Fibroblast of skin of left biceps (primary cell): ENCODE measurements at places on chromosomes 5 and 9.

GRCh38 chr5:149681252-149681651 is 48.9 kb upstream of the PPARGC1B start:
- DNase-seq, result no peak

DNA sequence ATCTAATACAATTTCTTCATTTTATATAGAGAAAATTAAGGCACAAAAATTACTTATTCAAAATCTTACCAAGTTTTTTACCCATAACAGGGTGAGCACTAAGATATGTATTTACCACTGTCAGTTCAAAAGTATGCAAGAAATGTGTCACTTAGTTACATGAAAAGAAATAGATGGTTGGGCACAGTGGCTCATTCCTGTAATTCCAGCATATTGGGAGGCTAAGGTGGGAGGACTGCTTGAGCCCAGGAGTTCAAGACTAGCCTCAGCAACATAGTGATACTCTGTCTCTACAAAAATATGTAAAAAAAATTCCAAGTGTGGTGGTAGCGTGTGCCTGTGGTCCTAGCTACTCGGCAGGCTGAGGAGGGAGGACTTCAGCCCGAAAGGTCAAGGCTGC is 19.4 kb downstream of the YIPF5 start:
- peak; percentile 9 for DNase-seq

DNA sequence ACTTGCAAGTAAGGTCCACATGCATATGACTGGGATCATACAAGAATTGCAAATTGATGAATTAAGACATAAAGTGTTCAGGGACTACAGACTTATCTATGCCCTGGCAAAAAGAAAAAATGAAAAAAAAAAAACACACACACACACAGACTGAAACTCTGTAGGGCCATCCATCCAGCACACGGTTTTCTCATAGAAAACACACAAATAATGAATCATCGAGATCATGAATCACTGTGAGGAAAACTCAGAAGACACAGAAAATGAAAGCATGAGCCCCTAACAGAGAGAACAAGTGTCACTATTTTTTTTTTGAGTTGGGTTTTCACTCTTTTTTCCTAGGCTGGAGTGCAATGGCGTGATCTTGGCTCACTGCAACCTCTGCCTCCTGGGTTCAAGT is 185.2 kb downstream of the IRX2 start:
- no peak for DNase-seq

- no peak for DNase-seq
Observed at GRCh38 chr9:128771094-128771721, 519 bp downstream of the ZER1 start.

DNA sequence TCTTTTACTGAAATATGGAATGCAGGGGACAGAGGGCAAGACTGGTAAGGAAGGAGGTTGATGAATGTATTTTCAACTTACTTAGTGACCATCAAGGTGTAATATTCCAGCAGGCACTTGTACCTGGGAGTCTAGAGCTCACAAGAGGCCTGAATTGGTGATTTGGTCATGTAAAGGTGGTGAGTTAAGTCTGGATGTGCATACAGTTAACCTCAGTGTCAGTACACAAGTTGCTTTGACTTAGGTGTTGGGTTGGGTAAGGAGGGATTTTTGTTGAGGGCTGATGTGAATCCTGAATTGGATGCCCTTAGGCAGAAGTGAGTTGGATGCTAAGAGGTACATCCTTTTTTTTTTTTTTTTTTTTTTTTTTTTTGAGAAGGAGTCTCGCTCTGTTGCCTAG is 7.4 kb downstream of the SREK1 start:
- DNase-seq, result no peak

DNA sequence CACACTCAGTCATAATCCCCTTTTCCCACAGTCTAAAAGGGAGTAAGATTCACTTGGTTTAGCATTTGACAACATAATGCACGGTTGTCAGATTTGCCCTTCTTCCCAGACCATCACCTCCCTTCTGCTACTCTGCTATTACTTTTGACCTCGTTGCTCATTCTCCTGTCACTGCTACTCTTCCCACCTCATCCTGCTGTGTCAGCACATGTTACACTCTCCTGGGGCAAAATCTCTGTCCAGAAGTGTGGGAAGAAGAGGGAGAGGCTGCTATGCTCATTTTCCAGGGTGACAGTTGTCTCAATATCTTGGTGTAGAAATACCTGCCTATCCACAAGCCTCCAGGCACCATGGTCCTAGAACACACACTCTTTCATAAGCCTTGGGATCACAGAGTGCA is 449.9 kb upstream of the PIK3R1 start:
- no peak for DNase-seq

- no peak for DNase-seq
Observed at GRCh38 chr9:99309141-99309939, 87.3 kb downstream of the SEC61B start.

- no peak for DNase-seq
Observed at GRCh38 chr9:109619310-109619709, 121.2 kb upstream of the PTPN3 start.

GRCh38 chr9:136665111-136665703 is 2.5 kb downstream of the EGFL7 start:
- DNase-seq, result no peak

GRCh38 chr5:79200573-79201183 is 35.3 kb upstream of the JMY start:
- no peak for DNase-seq

DNA sequence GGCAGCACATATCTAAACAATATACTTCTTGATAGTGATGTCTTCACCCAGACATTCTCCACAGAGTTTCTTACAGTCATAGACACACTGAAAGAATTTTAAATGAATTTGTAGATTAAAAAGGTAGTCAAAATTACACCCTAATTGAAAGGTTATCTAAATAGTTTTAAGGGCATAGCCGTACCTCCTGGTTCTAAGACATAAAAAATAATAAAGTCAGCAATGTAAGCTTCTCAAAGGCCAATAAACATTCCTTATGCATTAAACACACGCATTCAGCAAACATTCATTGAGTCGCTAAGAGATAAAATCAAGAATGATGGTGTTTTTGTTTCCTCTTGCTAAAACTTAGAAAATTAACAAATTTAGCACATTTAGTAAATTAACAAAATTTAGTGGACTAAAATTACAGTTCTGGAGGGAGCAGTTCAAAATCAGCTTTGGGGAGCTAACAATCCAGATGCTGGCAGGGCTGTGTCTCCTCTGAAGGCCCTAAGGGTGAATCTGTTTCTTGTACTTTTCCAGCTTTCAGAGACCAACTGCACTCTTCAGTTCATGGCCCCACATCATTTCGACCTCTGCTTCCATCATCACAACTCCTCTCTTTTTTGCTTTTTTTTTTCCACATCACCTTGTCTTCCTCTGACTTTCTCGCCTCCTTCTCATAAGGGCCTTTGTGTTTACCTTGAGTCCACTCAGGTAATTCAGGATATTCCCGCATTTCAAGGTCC is 516.5 kb downstream of the DNAH5 start:
- DNase-seq, result no peak

DNA sequence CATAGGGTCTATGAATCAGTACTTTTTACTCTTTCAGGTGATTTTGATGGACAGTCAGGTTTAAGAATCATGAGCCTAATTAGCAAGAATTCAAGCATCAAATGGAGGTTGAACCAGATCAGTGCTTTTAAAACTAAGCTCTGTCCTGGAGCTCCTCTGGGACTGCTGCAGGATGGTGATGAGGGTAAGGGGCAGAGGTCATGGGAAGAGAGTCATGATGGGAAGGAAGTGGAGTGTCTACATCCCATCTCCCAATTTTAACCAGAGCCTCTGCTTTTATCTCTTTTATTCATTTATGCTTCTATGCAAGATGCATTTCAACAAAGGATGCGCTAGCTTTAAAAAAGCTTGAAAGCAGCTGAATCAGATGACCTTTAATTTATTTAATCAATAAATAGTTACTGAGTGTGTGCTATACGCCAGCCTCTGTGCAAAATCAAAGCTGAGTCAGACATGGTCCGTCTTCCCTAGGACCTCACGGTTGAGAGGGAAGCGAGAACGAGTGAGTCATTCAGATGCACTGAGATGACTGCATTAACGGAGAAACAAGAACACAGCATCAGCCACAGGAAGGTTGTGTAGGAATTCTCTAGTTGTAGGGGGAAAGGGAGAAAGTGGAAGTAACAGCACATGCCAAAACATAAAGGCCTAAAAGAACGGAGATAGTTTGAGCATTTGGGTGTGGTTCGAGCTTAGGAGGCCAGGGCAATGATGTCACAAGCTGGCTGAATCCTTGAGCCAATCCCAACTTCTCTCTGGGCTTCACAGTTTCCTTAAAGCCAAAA is 441.6 kb upstream of the BRINP1 start:
- no peak for DNase-seq

GRCh38 chr5:154487541-154487940 is 9.5 kb upstream of the HAND1 start:
- no peak for DNase-seq

DNA sequence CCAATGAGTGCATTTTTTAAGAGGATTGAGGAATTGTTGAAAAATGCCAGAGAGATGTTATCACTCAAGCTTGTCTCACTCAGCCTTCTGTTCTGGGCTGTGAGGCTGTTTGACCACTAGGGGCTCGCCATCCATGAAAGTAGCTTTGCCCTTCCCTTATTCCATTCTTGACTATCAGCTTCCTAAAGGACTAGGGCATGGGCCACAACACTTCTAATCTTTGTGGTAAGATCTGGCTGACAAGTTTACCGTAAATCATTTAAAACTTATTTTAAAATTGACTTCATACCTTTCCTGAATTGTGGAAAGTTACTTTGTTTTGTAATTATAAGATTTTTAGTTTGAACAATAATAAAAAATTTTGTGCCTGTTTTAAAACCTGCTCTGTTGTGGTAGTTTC is 49.5 kb downstream of the TJP2 start:
- peak; percentile 36 for DNase-seq

DNA sequence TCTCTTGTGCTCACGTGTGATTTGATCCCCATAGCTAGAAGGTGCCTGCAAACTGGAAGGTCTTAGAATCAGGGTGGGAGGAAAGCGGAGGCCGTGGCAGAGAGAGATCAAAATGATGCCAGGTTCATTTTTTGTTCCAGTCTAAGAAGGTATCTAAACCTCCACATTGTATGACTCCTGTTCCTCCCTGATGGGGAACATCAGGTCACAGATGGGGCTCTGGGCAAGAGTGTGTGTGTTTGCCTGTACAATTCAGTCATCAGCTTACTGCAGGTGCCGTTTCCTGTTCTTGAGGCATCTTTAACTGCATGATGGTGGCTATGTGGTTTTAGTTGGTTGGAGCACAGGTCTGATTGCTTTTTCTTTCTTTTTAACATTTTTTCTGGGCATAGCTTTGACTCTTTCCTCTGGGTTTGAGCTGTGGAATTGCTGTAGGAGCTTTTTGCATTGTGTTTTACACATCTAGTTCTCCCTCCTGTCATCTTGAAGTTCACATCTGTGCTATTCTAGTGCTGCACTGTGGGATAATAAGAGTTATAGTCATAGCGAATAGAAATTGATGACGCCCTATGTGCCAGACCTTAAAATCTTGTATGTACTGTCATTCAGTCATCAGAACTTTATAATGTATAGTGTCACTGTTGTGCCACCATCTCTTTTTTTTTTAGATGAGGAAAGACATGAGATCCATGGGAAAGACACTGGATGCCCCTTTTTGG is 30.8 kb downstream of the ARHGAP26 start:
- no peak for DNase-seq

DNA sequence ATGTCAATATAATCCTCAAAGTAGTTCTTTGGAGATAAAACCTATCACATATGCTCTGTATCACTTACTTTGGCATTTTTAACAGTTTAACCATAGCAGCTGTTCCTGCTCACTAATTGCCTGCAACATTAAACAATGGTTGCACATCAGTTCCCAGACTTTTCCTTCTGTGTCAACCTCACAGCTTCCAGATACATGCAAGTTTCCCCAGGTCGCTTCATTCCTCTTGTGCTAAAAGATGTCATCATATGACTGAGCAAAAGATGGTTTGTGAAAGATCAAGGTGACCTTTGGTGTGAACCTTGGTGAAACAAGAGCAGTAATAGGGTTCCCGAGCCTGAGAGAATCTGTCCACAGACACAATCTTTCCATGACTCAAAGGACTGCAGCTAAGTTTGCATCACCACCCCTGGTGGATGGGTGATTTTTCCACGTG is 500.4 kb upstream of the PAPPA start:
- DNase-seq, result no peak

DNA sequence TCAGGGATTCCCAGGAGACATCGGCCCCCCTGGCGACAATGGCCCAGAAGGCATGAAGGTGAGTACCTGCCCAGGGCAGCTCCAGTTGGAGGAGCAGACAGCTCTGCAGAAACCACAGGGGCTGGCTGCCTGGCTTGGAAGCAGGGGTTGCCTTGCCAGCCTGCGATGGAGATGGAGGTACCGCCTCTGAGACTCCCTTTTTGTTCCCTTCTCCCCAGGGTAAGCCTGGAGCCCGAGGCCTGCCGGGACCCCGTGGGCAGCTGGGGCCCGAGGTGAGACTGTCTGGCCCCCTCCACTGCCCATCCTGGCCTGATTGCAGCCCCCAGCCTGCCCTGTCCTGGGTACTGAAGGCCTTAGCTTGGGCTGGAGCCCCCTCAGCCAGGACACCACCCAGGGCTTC is 82.7 kb upstream of the ORM1 start:
- DNase-seq, result no peak

GRCh38 chr5:173812811-173813550 is 75.2 kb upstream of the CPEB4 start:
- DNase-seq, result no peak

DNA sequence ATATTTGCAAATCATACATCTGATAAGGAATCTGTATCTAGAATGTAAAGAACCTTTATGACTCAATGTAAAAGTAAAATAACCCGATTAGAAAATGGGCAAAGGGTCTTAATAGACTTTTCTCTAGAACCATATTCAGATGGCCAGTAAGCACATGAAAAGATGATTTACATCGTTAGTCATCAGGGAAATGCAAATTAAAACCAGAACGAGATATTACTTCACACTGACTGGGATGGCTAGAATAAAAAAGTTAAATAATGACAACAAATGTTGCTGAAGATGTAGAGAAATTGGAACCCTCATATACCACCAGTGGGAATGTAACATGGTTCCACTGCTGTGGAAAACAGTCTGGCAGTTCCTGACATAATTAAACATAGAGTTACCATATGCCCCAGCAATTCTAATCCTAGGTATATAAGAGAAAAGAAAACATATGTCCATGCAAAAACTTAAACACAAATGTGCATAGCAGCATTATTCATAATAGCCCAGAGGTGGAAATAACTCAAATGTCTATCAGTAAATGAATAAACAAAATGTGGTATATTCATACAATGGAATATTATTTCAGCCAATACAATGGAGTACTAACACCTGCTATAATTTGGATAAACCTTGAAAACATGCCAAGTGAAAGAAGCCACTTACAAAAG is 100.4 kb upstream of the MAMDC2 start:
- DNase-seq, result no peak

GRCh38 chr5:4941957-4942830 is 197.9 kb upstream of the ADAMTS16 start:
- DNase-seq, result no peak

DNA sequence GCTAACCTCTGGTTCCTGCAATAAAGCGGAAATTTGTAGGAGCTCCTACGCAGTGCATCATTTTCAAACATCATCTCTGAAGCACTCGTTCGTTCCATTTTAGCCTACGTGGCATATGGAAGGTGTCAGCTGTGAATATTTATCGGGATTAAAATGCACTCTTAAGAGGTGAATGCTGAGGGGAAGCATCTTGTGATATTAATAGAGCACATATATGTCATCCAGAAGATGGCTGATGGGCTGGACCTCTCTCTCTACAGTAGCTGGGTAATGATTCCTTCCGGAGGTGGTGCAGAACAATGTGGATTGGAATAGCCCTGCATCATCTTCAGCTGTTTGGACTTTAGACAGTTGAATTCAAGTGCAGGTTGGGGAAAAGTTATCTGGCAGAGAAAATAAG is 478.7 kb downstream of the DMAC1 start:
- no peak for DNase-seq
